ENCODE measurements at places on chromosomes 3 and 15.

DNA sequence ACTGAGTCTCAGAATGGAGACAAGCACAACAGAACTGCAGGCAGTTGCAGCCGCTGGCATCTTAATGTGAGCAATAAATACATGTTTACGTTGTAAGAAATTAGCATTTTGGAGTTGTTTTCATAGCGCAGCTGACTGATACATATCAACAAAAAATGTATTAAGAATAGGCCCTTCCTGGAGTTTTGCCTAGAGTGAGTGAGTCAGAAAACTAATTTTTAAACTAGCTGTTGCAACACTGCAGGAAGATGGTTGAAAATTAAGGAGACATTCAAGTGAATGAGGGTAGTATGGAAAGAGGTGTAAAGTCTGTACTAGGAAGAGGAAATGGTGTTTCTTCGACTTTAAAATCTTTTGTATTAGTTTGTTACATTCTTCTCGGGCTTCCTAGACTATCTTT lies 39.6 kb upstream of the TIMP4 start:
- DNase-seq: no peak

DNA sequence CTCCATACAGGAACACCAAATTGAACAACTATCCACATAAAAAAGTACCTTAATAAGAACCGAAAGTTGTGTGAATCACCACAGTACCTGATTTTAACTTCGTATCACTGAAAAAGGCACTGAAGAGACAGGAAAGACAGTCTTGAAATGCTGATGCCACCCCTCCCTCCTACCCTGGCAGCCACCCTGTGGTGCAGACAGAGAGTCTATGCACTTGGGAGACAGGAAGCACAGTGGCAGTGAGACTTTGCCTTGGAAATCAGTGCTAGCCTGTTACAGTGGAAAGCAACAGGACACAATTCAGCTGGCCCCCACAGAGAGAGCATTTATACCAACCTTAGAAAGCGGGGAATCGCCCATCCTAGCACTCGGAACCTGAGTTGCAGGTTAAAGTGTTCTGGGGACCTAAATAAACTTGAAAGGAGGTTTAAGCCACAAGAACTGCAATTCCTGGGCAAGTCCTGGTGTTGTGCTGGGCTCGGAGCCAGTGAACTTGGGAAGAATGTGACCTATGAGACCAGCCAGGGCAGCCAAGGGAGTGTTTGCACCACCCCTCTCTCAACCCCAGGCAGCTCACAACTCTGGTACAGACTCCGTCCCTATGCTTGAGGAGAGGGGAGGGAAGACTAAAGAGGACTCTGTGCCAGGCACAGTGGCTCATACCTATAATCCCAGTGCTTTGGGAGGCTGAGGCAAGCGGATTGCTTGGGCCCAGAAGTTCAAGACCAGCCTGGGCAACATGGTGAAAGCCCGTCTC lies 240.1 kb downstream of the ISL2 start:
- DNase-seq: no peak

DNA sequence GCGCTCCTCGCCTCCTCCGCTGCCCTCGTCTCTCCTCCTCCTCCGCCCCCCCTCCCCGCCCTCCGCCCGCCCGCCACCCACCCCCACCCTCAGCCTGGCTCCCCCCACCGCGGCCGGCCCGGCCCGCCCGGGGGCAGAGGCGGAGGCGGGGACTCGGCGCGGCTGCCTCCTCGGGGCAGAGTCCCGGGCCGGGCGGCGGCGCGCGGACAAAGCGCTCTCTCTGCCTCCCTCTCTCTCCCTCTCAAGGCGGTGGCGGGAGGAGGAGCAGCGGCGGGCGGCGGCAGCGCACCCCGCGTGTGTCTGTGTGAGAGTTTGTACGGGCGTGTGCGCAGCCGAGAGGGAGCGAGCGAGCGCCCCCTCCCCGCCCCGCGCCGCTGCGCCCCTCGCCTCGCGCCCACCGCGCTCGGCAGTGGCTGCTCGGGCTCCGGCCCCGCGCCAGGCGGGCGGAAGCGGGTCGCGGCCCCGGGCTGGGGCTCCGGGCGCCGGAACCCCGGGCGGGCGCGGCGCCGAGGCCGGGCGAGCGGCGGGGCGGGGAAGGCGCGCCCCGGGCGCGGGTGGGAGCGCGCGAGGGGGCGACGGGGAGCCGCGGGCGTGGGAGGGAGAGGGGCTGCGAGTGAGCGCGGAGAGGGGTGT lies at the start of gene IGF2BP2:
TSS of gene IGF2BP2 (minus strand) at position 37 of the 633 bp plus-strand sequence. CDS start 82 bp downstream, outside the sequence.
- peak; percentile 4 for DNase-seq

DNA sequence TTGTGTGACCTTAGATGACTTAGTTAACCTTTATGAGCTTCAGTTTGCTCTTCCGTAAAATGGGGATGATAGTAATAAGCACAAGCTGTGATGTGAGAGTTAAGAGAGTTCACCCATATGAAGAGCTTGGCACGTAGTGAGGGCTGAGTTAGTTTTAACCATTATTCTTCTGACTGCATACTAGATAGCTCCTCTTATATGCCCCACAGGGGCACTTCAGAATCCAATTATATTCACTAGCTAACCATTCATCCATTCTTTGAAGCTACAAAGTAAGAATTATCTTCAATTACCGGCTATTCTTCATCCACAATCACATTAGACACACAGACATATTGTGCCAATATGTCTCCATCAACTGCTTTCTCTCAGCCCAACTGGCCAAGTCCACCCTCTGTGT lies 159.0 kb upstream of the STT3B start:
- DNase-seq: no peak

DNA sequence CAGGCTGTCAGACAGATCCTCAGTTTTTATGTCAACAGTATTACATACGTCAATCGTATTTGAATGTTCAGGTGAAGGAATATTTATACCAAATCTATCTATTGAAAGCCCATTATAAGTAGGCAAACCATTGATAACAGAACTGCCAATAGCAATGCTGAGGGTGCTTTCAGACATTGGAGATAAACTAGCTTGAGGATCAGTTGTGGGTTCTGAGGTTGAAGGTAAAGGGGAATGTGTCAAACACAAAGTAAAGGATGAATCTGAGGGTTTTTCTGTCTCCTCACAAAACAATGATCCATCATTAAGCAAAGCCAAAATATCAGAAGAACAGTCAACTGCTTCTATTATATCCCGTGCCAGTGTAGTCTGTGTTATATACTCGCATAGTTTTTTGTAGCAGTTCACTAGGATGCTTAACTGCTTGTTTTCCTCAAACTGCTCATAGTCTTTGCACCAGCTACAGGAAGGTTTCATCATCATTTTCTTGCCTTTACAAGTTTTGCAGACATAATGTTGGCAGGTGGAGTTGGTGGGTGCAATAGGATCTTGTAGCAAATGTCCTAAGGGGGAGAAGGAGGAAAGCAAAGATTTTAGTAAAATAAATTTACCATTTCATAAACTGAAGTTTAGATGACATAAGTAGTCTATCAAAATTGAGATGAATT lies 43.8 kb downstream of the MSL2 start:
- no peak for DNase-seq

- no peak for DNase-seq
These were observed 421.4 kb downstream of the MECOM start for GRCh38 chr3:169241991-169242707.

GRCh38 chr3:134900482-134900881 lies 105.4 kb downstream of the EPHB1 start:
- DNase-seq: no peak

DNA sequence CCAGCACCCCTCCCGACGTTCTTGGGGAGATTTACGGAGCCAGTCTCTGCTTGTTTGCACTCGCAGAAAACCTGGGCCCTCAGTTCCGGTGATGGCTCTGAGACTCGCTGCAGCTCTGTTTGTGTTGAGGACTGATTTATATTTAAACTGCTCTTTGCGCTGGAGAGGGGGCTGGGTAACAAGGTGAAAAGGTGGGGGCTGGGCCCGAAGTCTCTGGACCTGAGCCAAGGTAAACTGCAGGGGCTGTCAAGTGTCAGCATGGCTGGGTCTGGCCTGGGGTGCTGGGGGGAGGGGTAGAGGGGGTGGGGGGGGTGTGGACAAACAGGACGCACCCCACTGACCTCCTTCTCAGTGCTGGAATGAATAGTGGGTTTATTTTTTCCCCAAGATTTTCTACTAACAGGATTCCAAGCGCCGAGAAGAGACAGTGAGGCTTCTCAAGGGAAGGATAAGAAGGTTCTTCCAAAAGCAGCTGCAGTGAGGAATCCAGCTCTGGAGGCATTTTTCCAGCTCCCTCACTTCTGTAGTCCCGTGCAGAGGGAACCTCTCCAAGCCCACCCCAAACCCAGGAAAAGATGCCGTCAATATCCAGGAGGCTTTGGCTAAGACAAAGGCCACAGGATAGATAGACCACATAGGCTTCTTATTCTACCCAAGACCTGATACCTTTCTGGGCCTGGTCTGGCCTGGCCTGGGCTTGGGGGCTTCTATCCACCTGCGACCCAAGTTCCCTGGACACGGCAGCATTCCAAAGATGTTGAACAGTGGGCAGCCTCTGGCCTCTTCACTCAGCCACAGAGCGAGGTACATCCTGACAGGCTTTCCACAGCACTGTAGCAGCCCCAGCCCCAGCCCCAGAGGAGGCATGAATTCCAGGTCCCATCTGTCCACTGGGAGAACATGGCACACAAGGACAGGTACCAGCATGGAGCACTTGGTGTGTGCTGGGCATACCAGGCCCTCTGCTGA lies 938 bp upstream of the SLCO2A1 start:
- DNase-seq: peak; percentile 12

DNA sequence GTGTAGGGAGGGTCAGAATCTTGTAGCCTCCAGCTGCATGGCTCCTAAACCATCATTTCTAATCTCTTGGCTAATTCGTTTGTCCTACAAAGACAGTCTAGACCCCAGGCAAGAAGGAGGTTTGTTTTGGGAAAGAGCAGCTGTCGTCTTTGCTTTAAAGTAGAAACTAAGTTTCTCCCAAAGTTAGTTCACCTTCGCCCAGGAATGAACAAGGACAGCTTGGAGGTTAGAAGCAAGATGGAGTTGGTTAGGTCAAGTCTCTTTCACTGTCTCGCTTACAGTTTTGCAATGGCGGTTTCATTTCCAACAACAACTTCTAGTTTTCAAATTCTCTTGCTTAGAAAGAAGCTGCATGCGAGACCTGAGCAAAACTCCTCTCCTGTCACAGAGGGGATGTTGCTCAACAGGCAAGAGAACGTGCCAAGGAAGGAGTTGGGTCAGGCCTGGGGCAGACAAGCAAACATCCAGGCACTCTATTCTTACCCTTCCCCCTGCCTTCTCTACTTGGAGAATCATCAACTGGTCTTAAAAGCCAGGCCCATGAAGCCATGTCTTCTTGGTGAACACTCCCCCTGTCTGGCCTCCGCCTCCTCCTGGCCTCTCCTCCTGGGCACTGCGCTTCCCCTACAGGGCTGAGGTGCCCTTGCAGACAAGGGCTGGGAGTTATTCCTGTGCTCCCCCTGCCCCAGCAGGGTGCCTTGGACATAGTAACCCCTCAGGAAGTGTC lies 57.6 kb downstream of the TMEM44 start:
- DNase-seq: no peak

DNA sequence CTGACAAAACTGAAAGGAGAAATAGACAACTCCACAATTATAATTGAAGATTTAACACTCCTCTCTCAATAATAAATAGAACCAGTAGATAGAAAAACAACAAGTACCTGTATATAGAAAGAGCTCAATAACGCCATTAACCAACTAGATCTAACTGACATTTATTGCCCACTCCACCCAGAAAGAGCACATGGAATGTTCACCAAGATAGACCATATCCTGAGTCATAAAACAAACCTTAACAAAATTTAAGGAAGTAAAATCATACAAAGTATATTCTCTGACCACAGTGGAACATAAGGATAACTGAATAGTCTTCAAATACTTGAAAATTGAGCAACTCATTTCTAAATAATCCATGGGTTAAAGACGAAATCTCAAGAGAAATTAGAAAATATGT lies 25.1 kb downstream of the KBTBD12 start:
- DNase-seq: no peak

DNA sequence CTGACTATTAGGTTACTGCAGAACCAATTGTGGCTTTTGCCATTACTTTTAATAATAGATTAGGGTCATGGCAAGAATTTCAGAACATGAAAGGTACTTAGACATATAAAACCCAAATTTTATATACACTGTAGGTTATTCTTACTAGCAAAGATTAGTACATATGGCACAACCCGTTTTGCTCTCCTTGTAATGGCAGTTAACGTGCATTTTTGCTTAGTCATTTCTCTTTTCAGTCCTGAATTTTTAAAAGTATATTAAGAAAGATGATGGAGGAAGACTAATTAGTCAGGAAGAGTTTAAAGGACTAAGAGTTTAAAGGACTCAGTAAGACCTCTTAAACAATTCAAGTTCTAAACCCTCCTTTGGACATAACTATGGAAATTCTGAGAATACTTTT lies 114.0 kb downstream of the PEAK1 start:
- no peak for DNase-seq

DNA sequence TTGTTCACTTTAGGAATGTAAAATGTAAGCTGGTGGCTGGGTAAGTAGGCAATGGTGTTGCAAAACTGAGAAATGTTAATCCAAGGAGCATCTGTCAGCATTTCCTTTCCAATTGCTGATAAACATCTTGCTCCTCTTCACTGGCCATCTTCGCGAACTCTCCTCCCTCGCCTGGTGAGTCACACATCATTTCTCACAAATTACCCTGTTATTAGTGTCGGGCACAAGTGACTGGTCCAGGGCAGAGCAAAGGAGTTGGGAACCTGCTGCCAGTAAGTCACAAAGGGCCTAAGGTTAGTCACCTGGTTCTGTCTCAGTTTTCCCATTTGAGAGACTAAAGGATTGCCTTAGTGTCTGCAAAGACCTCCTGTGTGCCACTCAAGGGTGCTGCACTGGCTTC lies 13.0 kb downstream of the CERS3 start:
- no peak for DNase-seq

- no peak for DNase-seq
These were observed 1123.0 kb downstream of the ROBO1 start for GRCh38 chr3:78644847-78645246.

DNA sequence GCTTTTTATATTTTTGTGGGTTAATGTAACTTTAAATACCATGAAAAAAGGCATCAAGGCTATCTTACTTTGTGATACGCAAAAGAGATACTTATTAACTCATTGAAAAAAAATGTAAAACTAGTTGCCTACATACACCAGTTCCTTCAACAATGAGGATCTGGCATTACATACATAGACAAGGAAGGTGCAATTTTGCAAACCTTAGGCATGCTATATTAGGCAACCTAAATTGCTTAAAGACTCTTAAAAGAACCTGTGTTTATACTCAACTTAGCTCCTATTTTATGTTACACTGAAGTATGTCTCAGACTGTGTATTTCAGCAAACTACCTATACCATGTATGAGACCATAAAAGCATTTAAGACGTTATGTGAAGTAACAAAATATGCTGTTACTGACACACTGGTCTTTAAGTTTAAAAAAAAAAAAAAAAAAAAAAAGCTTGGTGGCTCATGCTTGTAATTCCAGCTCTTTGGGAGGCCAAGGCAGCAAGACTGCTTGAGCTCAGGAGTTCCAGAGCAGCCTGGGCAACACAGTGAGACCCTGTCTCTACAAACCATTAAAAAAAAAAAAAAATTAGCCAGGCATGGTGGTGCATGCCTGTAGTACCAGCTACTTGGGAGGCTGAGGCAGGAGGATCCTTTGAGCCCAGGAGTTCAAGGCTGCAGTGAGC lies 9.1 kb downstream of the TASOR start:
- no peak for DNase-seq

GRCh38 chr3:136958939-136959338 lies 1.2 kb downstream of the IL20RB start:
- no peak for DNase-seq

All from NCI-H1092 treated with DMSO at 0.1 percent for 48 hours (cell line).